ENCODE measurements at places on chromosomes 3 and 15. TPM values are rescaled to one million over a fixed set of nuclear protein-coding genes. Genes with fewer than 3 reads are reported as not detected.

The MNS1 gene
- 6.2 TPM for polyA plus RNA-seq

The MEIS2 gene
- 5.0 TPM for polyA plus RNA-seq

The PSMA4 gene
- 154 TPM for polyA plus RNA-seq

The ADAMTS17 gene
- 6.0 TPM for polyA plus RNA-seq

The SHC4 gene
- polyA plus RNA-seq, result 1.5 TPM

Measured in muscle of leg (tissue), 16 donors.